ENCODE measurements at places on chromosomes 3 and 15.

GRCh38 chr15:78841376-78841706 lies 30.1 kb upstream of the ADAMTS7 start:
- DNase-seq = no peak

DNA sequence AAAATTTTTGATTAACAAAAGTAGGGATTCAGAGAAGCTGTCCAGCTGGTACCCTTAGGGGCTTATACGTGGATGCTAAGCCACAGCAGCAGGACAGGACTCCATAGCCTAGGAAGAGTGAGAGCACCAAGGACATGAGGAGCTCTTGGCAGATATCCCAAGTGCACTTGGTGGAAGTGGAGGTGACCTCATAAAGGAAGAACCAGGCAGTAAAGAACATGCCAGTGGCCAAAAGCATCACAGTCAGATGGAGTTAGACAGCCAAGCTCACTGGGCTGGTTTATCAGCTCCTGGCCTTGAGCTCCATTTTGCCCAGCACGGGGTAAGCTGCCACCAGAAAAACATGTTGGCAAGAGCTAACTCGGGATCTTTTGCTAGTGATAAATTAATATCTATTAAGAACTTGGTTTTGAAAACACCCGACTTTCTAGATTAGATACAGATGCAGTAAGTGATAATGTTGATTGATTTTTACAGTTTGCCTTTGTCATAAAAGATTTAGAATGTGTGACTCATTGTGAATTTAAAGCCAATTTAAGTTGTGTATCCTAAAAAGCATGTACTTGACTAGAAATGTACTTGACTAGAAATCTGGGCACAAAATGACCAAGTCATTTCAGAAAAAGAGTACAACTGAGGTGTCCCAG lies 108.0 kb downstream of the CMSS1 start:
- no peak for DNase-seq

DNA sequence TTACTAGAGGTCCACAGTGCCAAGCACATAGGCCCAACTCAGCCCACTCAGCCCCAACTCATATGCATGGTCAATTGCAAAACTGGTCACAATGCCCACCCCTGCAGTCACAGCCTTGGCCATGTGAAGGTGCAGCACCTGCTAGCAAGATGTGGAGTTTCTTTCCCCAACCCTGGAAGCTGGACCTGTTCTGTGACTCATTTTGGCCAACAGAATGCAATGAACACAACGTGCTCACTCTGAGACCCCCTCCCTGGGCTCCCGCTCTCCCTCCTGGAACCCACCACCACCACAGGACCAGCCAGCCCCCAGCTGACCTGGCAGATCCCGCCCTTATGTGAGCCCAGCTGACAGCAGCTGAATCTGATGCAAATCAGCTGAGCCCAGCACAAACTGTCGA lies 34.4 kb downstream of the ALDH1L1 start:
- no peak for DNase-seq

GRCh38 chr3:136042608-136043221 lies 77.2 kb downstream of the PPP2R3A start:
- peak; percentile 33 for DNase-seq

DNA sequence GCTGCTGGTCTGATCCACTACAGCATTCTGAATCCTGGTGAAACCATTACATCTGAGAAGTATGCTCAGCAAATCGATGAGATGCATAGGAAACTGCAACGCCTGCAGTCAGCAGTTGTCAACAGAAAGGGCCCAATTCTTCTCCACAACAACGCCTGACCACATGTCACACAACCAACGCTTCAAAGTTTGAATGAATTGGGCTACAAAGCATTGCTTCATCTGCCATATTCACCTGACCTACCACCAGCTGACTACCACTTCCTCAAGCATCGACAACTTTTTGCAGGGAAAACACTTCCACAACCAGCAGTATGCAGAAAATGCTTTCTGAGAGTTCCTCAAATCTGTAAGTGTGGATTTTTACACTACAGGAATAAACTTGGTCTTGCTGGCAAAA lies 54.7 kb upstream of the C2CD4B start:
- DNase-seq = no peak

GRCh38 chr3:137035631-137036030 lies 77.8 kb downstream of the IL20RB start:
- DNase-seq = no peak

- no peak for DNase-seq
Measured at GRCh38 chr3:70277304-70277703, 35.1 kb downstream of the MDFIC2 start.

GRCh38 chr15:87269566-87269965 lies 987.0 kb downstream of the NTRK3 start:
- no peak for DNase-seq

DNA sequence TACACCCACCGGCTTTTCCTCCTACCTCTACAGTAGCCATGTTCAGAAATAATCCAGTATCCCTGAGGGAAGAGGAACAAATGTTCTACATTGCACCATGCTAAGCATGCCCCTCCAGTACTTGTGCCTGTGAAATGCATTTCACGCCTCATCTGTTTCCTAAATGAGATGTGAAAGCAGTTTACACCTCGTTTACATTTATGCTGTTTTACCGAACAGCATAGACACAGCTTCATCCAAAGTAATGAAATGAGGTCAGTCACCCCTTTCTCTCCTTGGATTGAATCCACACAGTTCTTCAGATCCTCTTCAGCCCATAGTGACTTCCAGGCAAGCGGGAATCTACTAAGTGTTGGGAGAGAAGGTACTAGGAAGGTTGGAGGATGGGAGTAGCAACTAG lies 514.3 kb downstream of the PDCD6IP start:
- no peak for DNase-seq

- no peak for DNase-seq
Measured at GRCh38 chr3:117687096-117687495, 977.5 kb downstream of the TUSC7 start.

- no peak for DNase-seq
Measured at GRCh38 chr3:155391104-155391503, 97.6 kb upstream of the STRIT1 start.

DNA sequence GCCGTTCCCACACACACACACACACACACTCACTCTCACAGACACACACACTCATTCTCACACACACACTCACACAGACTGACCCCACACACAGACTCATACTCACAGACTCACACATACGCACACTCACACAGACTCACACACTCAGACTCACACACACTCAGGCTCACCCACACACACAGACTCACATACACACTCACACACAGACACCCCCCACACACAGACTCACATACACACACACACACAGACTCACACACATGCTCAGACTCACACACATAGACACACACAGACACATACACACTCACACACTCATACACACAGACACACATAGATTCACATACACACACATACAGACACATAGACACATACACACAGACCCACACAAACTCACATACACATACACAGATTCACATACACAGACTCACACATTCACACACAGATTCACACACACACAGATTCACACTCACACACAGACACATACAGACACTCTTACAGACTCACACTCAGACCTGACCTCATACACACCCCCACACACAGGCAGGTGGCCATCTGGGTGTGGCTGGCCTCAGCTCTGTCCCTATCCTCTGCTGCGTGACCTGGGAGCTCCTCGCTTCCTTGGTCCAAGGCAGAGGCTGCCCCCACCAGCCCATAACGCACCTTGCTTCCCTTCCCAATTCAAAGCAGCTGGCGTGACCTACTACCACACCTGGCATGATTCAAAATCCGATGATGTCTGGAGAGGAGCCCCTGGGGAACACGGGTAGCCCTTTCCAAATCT lies 1.9 kb downstream of the C3orf22 start:
- no peak for DNase-seq

- no peak for DNase-seq
Measured at GRCh38 chr3:133476971-133477375, 77.1 kb downstream of the BFSP2 start.

DNA sequence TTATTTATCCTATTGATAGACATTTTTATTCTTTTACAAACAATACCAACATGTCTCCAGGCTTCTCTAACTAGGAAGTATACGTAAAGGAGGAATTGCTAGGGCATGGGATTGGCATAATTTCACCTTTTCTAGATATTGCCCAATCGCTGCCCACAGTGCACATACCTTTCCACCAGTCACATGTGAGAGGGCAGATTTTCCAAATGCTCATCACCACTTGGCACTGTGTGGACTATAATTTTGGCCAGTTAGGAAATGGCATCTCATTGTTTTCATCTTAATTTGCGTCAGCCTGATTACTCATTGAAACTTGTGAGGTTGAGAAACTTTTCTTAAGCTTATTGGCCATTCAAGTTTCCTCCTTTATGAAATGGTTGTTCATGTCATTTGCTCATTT lies 57.4 kb upstream of the POLR2M start:
- no peak for DNase-seq

DNA sequence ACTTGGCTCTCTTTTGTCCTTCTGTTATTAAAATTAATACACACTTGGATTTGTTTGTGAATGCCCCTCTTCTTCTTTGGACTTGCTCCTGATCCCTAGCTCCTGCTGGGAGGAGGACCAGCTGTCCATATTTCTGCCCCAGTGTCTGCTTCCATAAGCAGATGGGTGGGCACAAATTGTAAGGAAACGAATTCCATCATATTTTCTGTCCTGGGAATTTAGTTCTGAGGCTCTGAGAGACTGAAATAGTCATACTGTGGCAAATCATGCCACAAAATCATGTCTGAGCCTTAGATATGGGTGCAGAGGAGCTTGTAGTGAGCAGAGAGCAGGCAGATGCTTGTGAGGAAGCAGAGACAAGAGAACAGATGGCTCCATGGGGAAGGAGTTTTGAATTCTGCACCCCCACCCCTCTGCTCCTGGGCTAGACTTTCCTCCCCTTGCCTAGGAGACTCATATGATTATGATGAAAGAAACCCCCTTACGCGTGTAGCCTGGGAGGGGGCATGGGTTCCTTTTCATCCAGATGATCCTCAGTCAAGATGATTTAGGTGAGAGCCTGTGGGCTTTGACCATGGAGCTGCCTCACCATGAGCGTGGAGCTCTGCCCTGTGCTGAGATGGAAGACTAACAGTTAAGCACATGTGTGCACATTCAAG lies 50.6 kb downstream of the SV2B start:
- no peak for DNase-seq

DNA sequence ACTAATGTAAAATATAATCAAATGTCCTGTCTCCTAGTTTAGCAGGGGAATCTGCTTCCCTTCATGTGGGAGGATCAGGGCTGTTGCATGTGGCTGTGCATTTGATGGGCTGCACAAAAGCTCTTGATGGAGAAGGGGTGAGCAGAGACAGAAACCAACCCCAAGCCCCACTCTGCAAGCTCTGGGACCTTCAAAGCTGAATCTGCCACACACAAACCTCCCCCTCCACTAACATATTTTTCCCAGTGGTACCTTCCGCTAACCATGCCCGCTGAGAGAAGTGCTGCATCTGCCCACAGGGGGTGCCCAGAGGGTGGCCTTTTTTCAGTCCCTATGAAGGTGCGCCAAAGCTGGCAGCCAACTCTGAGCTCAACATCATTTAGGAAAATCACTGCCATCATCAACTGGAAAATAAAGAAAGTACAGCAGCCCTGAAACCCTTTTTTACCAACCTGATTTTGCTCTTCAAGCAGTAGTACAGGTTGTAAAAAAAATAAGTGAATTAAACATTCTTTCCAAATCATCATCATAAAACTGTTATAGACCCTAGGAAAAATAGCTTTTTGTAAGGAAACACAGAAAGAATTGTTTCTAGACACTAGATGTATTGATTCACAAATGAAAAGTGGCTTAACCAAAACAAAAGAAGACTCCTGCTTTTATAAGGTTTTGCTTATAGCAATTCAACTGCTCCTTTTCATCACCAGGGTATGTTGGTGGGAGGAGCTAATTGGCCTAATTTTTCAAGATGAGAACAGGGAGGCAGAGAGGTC lies 97.0 kb downstream of the HHLA2 start:
- DNase-seq = no peak

GRCh38 chr3:20539666-20540065 lies 353.7 kb upstream of the SGO1 start:
- DNase-seq = no peak

DNA sequence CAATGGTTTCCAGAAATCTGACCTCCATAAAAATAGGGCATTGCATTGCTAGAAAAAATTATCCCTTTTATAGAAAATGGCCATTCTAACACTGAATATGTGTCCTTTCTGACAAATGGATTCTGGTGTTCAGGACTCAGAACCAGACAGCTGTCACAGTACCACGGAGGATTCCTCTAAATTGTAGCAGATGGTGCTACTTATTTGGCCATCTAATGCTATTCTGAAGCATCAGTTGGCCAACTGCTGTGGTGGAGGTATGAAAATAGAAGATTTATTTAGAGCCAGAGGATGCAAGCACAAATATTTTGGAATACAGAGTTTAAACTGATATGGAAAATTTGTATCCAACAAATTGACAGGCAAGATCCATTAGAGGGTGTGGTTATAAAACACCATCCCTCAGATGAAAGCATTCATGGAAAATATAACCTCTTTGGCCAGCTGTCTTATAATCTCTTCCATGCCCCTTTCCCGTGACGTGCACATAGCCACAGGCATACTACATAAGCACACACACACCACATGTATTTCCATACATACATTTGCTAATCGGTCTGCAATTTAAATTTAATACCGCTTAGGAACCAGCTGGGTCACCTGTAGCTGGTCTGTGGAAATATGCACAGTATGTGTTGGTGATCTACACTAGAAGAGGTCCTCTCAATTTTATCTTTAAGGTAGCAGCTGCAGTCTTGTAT lies 302.7 kb upstream of the KCNMB2 start:
- DNase-seq = no peak

DNA sequence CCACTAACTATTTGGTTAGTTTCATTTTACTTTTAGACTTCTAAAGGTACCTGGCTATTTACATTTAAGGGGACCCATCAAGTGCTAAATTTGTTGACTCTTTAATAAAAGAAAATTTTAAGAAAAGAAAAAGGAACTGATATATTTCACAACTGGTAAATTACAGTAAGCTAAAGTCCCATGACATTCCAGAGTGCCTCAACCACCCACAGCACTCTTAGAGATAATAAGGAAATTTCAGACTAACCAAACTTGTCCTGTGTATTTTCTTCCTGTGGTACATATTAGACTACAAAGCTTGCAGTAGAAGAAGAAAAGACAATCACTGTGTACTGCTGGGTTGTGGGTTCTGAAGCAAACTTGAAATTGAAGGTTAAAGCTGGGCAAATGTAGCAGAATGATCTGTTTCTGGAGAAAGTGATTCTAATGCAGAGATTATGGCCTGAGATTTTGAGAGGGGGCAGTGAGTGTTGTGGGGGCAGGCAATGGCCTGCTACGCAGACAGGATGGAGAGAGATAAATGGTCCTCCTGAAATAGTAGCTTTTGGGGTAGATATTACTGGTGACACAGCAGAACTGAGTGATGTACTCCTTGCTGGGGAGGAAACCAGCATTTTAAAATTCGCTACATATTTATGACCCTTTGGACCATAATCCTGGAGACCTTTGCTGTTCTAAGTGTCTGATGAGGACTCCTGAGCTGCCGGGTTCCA lies 24.5 kb upstream of the MFSD1 start:
- DNase-seq = no peak

DNA sequence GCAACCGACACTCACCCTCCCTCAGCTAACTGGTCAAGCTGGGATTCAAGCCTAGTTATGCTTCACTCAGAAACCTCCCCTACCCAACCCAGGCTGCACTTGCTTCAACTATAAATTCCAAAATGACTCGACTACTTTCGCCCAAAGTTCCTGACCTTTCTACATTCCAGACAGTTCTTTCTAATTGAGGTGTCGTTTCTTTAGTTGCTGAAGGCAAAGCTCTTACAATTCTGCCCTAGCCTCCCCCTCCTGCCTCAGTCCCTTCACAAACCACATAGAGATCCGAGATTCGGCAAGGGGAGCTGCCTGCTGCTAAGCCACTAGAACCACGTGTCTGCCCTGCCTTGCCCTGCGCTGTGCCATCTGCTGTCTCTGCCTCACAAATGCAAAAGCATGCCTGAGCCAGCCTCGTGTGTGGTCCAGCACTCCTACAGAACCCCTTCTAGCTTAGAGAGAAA lies 74.7 kb upstream of the SH3GL3 start:
- no peak for DNase-seq

Measured in CD4-positive, alpha-beta T cell treated with Interleukin-4 for 4 hours (primary cell).